Caudate nucleus (tissue), 63 donors: ENCODE measurements at places on chromosomes 3 and 15.
A peak's percentile ranks its signal among the peaks of the same experiment; 100 is the strongest.

DNA sequence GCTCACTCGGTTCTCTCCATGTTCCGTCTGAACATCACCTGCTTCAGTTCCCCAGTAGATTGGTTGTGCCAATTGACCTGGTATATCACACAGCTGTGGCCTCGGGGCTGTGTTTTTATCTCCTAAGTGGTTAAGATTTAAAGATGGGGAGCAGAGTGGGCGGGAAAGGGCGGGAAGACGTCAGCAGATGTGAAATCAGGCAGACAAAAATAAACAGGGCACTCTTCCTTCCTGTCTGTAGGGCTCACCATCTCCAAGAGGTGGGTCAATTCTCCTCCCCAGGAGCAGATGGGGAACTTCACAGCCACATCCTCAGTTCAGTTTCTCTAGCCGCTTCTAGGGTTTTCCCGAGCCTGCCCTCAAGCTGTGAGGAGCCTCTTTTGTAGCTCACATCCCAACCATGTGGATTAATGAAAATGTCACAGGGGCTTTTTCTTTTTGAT is 26.8 kb upstream of the LIMD1 start:
- DNase-seq = no peak

DNA sequence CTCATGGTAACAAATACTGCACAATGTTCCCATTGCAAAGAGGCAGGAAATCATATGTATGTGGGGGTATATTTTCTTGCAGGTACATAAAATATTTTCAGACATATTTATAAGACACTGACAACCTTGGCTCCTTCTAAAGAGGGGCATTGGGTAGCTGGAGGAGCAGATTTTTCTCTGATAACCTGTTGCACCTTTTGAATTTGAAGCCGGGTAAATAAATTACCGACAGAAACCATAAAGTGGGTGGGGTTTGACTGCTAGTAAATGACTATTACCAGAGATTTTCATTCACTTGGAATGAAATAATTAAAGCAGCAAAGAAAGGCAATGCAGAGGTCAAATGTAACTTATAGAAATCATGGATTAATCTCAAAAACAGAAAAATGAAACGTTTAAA is 19.2 kb downstream of the LHFPL4 start:
- no peak for DNase-seq

GRCh38 chr3:98991393-98991792 is 89.9 kb upstream of the DCBLD2 start:
- no peak for DNase-seq

GRCh38 chr3:134242649-134243617 is 7.7 kb downstream of the RYK start:
- DNase-seq = no peak

GRCh38 chr15:85276921-85277320 is 103.5 kb upstream of the AKAP13 start:
- DNase-seq = no peak

- no peak for DNase-seq
Measured at GRCh38 chr15:53759411-53759931, at the start of gene WDR72. Gene WDR72, minus strand, starts transcription at chr15:53759663. Its CDS starts 26,514 bp downstream, at chr15:53733149.

- no peak for DNase-seq
Measured at GRCh38 chr15:92907896-92908712, 8.0 kb downstream of the CHD2 start.

DNA sequence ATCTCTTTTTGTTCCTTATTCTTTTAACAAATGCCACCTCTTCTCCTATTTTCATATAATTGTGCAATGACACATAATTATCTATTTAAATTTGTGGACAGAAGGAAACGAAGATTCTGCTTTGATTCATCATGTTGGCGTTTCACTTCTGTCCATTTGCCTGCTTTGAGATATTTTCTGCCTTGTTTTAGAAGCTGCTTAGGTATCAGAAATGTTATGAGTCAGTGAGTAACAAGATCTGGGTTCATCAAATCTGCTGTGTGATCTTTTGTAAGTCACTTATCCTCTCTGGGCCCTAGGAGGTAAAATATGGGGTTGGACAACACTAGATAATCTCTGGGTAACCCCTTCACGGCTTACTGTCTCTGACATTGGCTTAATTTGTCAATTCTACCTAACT is 7.3 kb upstream of the MINDY4B start:
- DNase-seq = no peak

GRCh38 chr3:37756311-37756710 is 105.4 kb upstream of the CTDSPL start:
- no peak for DNase-seq

DNA sequence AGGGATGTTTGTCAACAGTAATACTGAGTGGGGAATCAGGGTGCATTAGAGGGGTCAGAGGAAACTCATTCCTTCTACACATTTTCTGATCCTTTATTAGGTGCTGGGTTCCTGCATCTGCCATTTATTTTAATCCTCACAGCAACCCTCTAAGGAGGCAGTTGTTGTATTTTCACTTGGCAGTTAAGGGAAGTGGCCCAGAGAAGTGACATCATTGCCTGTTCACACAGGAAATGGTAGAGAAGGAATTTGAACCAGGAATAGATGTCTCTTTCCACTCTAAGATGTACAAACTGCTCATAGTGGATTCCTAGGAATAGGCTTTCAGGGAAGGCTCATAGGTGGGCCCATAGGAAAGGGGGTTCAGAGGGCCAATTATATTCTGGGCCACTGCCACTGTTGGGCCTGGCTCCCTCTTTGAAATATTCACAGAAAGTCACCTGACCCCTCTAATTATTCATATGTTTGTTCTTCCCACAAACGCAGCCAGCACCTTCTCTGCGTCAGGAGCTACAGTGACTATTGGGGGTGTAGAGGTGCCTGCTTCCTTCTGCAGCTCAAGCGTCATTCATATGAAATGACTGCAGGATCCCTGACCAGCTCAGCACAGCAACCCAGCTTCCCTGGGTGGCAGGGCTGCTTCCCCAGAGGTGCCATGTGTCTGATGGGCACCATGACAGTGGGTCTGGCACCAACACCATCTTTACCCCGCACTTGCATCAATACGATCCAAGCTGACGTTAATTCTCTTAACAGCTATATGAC is 163.9 kb upstream of the SMAD3 start:
- no peak for DNase-seq

GRCh38 chr3:190375246-190375645 is 12.7 kb upstream of the CLDN16 start:
- DNase-seq = no peak

- no peak for DNase-seq
Measured at GRCh38 chr15:96693990-96694517, 363.6 kb downstream of the NR2F2 start.

DNA sequence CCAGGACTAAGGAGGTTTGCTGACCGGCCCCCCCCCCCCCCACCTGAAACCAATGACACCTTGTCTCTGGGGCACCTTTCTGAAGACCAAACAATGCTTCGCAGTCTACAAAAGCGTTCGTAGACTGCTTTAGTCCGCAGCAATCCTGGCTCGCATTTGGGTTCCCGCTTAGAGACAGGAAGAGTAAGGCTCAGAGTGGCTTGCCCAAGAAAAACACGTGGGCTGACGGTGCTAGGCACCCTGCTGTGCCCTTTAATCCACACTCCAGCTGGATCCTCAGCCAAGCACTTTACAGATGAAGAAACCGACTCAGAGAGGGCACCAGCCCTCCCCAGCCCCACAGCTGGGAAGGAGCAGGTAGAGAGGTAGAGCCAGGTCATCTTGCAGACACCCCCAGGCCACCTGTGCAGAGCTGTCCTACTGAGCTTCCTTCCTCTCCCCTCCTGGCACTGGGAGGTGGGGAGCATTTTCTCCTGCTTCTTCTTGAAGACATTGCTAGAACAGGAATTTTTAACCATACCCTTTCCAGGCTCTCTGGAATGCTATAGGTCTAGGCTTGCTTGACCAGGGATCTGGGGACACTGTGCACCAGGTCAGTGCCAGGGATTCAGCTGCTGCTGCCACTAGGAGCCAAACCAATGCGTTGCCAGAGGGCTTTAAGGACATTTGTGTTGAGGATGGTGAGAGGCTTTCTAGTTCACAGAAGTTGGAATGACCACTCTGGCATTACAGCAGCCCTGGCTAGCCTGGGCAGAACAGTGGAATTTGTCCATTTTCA is 1.0 kb upstream of the KLF15 start:
- no peak for DNase-seq

DNA sequence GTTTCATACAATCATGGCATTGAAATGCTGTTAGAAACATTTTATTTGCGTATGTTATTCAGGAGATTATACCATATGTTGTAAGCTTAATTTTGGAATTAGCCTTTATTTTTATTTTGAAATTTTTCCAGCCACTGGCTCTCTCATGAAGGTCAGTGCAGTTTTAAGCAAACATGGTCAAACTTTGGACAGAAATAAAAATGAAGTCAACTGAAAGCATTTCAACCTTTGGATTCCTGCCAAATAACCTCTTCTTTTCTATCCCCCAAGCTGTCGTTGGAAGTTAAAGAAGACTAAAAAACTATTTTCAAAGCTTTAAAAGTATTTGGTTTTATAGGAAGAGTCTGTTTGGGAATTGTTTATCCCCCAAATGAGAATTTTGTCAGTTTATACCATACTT is 846.6 kb downstream of the MCTP2 start:
- DNase-seq = no peak

DNA sequence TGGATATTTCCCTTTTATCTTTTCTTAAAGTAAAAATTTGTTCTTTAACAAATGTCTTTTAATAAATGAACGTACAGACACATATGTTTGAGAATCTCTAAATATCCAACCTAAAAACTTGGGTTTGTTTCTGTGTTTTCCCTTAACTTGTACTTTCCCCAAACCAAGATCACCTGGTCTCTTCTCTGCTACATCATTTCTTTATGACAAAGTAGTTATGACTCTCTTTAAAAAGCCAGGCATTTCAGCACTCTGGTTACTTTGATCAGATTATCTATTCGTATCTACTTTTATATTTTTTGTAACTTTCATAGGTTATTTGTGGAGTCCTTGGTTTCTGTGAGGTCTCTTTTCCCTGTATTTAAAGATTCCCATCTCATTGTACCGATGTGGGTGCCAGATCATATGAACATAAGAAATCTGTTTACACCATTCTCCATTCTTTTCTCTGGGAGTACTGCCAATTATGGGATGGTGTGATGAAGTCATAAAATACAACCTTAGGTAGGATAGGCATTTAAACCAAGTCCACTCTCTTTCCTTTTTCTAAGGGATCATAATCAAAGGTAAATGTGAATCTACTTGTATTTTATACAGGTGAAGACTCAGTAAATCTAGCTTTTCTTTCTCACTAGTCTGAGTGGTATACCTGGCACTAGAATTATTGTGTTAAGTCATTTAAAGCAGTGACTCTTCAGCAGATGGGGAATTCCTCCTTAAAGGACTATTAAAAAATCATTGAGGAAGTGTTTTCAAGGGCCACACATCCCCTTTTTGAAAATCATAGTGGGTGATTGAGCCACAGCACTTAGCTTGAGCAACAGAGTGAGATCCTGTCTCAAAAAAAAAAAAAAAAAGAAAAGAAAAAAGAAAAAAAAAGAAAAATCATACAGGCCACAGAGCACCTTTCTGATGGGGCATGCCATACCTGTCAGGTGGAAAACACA is 12.4 kb upstream of the NFKBIZ start:
- no peak for DNase-seq

GRCh38 chr15:62254137-62254934 is 89.3 kb upstream of the C2CD4B start:
- DNase-seq = no peak

- no peak for DNase-seq
Measured at GRCh38 chr3:59368900-59369675, 319.3 kb upstream of the CFAP20DC start.

GRCh38 chr3:56121716-56122115 is 346.6 kb downstream of the ERC2 start:
- DNase-seq = no peak

DNA sequence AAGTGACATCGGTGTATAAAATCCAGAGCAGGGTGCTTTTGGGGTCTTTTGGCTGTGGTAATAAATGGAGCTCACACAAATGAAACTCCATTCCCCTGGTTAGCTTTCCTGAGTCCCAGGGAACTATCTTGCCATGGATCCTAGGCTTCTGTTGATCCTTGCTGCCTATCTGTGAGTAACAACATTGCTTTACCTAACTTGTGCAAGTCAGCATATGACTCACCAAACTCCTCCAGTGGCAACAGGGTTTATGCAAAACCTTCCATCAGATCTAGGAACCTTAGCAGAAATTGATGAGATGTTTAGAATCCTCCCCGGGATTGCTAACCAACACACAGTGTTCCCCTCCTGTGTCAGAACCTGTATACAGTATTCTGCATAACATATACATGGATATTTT is 105.4 kb downstream of the SCAPER start:
- no peak for DNase-seq

- DNase-seq = no peak
Measured at GRCh38 chr15:87764461-87765240, 491.9 kb downstream of the NTRK3 start.

- DNase-seq = peak; percentile 35
Measured at GRCh38 chr3:43994657-43995546, 246.8 kb upstream of the TOPAZ1 start.

GRCh38 chr3:126184465-126185000 is 4.1 kb upstream of the ALDH1L1 start:
- DNase-seq = no peak

- peak; percentile 18 for DNase-seq
Measured at GRCh38 chr3:38479431-38480092, 16.6 kb upstream of the EXOG start.

- no peak for DNase-seq
Measured at GRCh38 chr3:90092994-90093393, 985.6 kb downstream of the EPHA3 start.

GRCh38 chr15:74789171-74789631 is 7.3 kb downstream of the CSK start:
- DNase-seq = no peak

DNA sequence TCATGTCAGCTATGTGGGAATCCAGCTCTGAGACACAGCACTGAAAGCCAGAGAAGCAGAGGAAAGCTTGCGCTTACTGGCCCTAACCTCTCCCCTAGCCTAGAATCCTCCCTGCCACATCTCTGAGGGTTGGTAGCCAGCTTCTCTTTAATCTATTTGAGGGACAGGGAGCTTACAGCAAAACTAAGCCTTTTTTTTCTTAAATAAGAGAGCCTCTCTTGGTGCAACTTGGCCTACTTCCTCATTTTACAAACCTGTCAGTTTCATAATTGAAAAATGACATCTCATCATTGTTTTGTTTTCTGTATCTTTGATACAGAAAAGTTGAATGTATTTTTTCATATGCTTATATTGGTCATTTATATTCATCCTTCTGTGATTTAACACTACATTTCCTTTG is 193.9 kb downstream of the ZNF621 start:
- no peak for DNase-seq

GRCh38 chr3:148070041-148070440 is 627.7 kb upstream of the AGTR1 start:
- DNase-seq = no peak

- peak; percentile 32 for DNase-seq
Measured at GRCh38 chr15:101267320-101268104, 9.8 kb downstream of the SELENOS start.

GRCh38 chr3:188106887-188107830 is 46.8 kb upstream of the LPP start:
- no peak for DNase-seq

- no peak for DNase-seq
Measured at GRCh38 chr15:71733122-71733521, 77.2 kb upstream of the NR2E3 start.

GRCh38 chr3:122033023-122033422 is 11.0 kb upstream of the ILDR1 start:
- DNase-seq = no peak

GRCh38 chr3:139006051-139006716 is at the start of gene PRR23A:
Gene PRR23A, minus strand, starts transcription at chr3:139006268. Its CDS starts 0 bp downstream, at chr3:139006268.
- DNase-seq = no peak

- no peak for DNase-seq
Measured at GRCh38 chr3:160928183-160928726, 172.2 kb downstream of the PPM1L start.
